ENCODE measurements at places on chromosomes 5 and 9.

GRCh38 chr5:2109566-2109965, 226.8 kb upstream of the IRX4 start:
- no peak for DNase-seq

GRCh38 chr5:159891371-159891770, 24.9 kb upstream of the ADRA1B start:
- no peak for DNase-seq

GRCh38 chr9:16343249-16344237, 526.9 kb downstream of the BNC2 start:
- DNase-seq = no peak

DNA sequence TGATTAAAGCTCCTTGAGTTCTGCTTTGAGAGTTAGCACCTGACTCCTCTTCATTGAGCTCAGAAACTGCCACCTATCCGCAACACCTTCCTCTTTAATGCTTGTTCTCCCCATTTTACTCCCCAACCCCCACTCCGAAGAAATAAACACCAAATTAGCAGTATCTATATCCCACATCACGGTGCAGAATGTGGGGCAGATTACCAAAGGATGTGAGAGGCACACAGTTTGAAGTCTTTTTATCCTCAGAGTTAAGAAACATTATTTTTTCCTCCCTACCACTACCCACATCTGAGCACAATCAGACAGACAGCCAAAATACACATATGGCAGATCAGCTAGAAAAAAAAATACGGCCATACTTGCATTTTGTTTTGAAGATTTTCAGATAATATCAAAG, 26.1 kb upstream of the IL7R start:
- no peak for DNase-seq

- no peak for DNase-seq
Observed at GRCh38 chr5:44402084-44402483, 12.9 kb upstream of the FGF10 start.

DNA sequence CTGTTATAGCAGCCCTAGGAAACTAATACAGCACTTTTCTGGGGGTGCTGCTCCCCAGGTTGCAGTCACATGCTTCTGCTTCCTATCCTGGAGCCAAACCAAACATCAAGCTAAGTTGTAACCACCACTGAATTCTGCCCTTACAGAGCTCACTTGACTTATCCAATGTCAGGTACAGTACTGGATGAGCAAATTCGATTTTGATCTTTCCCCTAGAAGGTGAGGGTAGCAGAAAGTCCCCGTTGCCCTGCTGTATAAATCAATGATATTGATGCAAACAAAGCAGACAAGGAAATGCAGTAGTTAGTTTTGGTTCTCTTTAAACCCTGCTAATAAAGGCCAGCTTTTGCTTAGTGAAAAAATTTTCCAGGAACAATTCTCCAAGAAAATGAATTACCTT, 36.4 kb downstream of the ZCCHC9 start:
- DNase-seq = no peak

- no peak for DNase-seq
Observed at GRCh38 chr9:69797675-69798074, 22.9 kb upstream of the CFAP95 start.

GRCh38 chr9:126794441-126794840, 10.4 kb upstream of the ZBTB43 start:
- DNase-seq = no peak

GRCh38 chr9:124000161-124000783, 11.3 kb upstream of the LHX2 start:
- DNase-seq = no peak

- no peak for DNase-seq
Observed at GRCh38 chr9:27206041-27206440, 90.9 kb downstream of the EQTN start.

- DNase-seq = no peak
Observed at GRCh38 chr5:121982893-121983285, 21.1 kb downstream of the SRFBP1 start.

DNA sequence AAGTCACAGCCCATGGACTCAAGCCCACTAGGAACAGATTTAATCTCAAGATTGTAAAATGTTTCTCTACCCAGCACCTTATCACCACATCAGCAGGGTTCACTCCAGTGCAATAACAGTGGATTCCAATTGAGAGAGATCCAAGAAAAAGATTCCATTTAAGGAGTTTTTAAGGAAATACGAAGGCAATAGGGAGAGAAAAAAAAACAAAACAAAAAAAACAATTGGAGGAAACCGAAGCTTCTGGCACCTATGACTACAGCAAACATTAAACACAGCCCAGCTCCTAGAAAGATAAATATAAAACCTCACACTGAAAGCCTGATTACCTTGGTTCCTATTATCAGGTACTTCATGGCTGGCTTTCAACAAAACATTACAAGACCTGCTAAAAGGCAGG, 192.7 kb downstream of the DAB2IP start:
- no peak for DNase-seq

DNA sequence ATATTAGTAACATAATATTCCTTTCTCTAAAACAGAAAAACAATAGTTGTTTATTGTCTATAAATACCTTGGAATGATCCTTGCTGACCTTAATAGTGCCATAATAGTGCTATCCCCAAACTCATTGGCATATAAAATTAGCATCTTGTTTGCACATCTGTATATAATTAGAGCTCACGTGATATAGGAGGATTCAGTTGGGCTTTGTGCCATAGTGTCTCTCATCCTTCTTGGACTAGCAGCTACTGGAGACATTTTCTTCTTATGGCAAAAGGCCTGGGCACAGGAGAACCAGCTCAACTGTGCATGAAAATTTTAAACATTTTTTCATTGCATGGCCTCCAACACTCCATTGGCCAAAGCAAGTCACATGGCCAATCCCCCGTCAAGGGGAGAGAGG, 342.5 kb downstream of the SPATA31D1 start:
- no peak for DNase-seq

- DNase-seq = no peak
Observed at GRCh38 chr5:136225796-136226195, 32.8 kb upstream of the SMIM32 start.

GRCh38 chr9:76191493-76191892, 202.7 kb downstream of the RFK start:
- DNase-seq = no peak

DNA sequence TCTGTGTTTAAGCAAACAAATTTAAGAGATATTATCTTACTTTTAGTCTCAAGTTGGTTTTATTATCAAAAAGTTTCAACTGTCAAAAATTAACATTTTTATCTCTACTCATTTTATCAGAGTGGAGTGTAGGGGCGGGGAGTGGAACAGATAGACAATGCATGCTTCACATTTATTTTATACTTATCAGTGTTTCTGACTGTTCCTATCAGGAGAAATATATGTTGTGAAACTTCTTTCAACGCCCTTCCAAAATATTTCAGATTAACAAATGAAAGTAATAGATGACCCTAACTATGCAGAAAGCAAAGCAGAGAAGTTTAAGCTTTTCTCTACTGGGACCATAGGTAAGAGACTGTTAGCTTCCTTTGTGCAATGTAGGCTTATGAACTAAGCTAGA, 44.9 kb upstream of the MAST4 start:
- no peak for DNase-seq

DNA sequence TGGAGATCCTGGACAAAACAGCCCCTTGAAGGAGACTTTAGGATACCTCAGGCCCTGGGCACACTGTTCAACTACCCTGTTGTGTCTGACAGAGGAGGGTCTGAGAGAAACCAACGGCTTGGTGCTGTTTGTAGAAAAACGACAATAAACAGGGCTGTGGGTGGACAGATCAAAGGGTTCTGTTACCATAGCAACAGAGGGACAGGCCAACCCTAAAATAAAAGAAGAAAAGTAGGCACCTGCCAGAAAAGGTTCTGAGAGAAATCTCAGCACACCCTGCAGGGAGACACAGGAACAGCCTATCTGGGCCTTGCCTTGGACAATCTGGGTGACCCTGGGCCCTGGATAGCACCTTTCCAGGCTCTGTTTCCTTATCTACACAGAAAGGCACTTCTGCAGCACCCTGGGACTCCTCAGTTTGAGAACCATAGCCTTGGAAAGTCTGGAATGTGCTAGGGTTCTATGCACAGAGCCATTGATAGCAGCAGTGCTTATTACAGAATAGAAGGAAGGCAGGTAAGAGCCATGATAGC, 104.8 kb upstream of the TBC1D2 start:
- DNase-seq = no peak

DNA sequence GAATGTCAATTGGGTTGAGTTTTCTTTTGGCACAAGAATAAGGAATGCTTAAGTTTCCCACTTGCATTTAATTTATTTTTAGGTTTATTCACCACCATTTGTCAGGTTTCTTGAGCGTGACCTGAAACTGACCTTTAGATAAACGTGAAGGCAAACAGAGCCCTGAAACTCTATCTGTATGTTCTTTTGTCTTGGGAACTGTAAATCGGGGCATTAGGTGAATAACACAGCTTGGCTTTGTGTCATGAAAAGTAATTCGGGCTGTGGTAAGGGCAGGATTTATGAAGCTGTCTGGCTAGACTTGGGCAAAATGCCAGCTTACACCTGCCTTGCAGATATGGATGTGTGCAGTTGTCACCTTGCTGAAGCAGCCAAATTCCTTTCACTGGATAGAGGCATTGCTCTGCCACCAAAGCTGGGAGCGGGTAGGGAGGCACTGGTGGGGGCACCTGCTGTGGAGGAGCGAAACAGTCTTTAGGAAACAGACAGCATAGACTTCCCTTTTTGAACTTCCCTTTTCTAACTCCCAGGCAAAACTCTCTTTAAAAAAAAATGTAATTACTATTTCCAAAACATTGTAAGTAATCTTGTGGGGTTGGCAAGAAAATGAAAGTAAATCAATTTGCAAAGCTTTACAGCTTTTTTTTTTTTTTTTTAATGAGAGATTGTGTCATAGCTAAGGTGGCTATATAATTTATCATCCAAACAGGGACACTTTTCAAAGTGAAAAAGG, 545.2 kb downstream of the CSNK1G3 start:
- DNase-seq = no peak

GRCh38 chr9:107137495-107138202, 145.4 kb upstream of the RAD23B start:
- no peak for DNase-seq

GRCh38 chr5:72032788-72033187, 74.5 kb upstream of the MAP1B start:
- DNase-seq = no peak

DNA sequence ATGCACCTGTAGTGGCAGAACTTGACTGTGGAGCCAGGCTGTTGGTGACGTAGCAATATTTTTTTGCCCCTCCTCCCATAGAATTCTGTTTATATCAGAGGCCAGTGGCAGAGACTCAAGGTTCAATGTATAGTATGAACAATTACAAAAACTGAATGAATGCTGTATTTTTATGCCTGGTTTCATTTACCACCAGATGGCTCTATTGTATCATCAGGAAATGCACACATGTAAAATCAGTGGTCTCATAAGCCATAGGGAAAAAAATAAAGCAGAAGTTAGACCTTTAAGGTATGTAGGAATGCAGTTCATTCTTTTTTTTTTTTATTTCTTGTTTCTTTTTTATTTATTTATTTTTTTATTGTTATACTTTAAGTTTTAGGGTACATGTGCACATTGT, 43.6 kb downstream of the CCDC192 start:
- DNase-seq = no peak

DNA sequence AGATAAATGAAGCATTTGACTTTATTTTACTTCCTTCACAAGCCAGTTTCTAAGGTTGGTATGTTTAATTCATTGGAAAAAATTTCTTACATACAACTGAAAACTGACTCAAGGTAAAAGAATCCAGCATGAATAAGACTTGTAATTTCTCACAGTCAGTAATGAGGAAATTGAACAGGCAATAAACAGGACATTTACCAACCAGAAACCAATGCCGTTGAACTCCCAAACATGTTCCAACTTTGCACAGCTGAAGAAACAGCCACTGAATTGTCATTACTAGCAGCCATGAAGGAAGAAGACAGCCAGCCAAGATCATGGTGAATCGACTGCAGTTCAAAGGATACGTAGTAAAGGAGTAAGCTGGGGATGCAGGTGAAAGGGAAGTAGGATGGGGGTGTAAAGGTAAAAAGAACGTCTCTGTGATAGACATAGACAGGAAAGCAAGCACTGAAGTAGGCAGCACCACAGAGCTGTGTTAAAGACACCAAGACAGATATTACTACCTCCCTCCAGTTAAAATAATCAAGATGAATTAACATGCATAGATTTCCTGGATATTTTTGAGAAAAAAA, 21.3 kb upstream of the SLC12A2 start:
- DNase-seq = no peak

DNA sequence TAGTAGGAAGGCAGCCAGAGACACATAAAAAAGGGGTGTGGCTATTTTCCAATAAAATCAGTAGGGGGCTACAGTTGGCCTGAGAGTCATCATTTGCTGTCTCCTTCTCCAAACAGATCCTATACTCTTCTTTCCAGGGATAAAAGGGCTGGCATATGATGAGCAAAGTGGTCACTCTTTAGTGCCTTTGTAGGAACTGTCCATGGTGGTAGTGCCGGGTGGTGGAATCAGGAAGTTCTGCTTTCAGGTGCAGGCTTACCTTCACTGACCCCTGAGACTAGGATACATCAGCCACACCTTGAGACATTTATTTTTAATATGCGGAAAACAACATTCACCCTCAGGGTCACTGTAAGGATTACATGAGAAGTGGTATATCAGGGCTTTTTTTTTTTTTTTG, 80.8 kb downstream of the ASTN2 start:
- no peak for DNase-seq

GRCh38 chr5:2371419-2371710, 380.1 kb downstream of the IRX2 start:
- DNase-seq = no peak

DNA sequence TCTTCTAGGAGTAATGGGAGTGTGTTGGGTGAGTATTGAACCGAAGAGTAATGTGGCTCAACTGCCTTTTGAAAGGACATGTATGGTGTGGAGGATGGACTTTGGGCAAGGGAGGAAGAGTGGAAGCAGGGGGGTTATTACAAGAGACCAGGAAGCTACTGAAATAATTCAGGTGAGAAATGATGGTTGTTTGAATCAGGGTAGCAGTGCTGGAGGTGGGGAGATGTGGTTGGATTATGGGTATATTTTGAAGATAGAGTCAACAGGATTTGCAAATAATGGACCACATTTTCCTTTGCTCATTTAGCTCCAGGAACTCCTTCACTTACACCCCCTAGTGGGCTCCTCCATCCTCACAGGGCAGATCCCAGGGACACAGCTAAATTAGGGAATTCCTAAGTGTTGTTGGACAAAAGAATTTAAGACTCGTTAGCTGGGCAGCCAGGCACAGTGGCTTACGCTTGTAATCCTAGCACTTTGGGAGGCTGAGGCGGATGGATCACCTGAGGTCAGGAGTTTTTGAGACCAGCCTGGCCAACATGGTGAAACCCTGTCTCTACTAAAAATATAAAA, 1.2 kb upstream of the SLC4A9 start:
- no peak for DNase-seq

Measured in effector CD8-positive, alpha-beta T cell (primary cell).